ENCODE measurements at places on chromosomes 16 and 17. TPM values are rescaled to one million over a fixed set of nuclear protein-coding genes. Genes with fewer than 3 reads are reported as not detected.

AGRP gene
- total RNA-seq: not detected

WNT9B gene
- total RNA-seq: not detected

TAX1BP3 gene
- total RNA-seq: 170 TPM

CRYBA1 gene
- total RNA-seq: not detected

ASGR2 gene
- total RNA-seq: not detected

DNA sequence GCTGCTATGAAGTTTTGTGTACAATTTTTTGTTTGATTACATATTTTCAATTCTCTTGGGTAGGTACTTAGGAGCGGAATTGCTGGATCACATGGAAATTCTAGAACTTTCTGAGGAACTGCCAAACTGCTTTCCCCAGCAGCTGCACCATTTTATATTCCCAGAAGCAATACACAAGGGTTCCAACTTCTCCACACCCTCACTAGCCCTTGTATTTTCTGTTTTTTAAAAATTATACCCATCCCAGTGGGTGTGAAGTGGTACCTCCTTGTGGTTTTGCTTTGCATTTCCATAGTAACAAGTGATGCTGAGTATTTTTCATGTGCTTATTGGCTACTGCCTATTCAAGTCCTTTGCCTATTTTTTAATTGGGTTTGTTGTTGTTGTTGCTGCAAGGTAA, 20.9 kb downstream of the NACA2 start:
- no peaks in the 10 kb centered on the region for H3K36me3 ChIP-seq
- H3K27ac ChIP-seq: no peak overlapping the region
- no peaks in the 10 kb centered on the region for H3K4me1 ChIP-seq
- no peak overlapping the region for H3K4me3 ChIP-seq

- H3K4me3 ChIP-seq: peak overlapping the region; percentile 34
- peak; percentile 46 for DNase-seq
- H3K27me3 ChIP-seq: no peaks in the 10 kb centered on the region
Measured at GRCh38 chr17:81481073-81481799, 31.4 kb downstream of the ACTG1 start.

GRCh38 chr17:77853191-77853977, 105.1 kb upstream of the TNRC6C start:
- H3K36me3 ChIP-seq: no peaks in the 10 kb centered on the region
- H3K27me3 ChIP-seq: peaks cover 9% of the 10 kb centered on the region
- DNase-seq: no peak
- no peaks in the 10 kb centered on the region for H3K4me1 ChIP-seq

DNA sequence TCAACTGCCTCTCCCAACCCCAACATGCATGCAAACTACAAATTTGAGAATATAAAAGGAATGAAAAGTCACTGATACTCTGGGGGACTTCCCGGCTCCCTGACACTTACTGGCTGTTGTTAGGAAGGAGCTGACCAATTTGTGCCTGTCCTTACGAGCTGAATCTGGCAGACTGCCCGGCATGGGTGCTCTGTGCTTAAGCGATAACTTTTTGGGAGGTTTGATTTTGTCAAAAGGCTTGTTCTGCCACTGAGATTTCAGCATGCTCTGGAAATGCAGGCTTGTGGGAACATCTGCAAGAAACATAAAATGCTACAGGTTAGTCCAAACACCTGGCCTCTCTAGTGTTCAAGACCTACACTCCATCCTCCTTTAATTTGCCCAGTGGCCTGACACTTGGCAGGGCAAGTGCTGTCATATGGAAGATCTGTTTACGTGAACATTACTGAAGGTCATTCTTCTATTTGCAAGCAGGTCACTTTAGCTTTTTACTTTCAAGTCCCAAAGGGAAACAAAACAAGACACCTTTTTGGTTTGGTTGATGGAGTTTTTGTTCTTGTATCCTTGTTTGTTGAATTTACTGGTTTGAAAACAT, 40.6 kb downstream of the STH start:
- H3K4me3 ChIP-seq: no peak overlapping the region
- no peaks in the 10 kb centered on the region for H3K4me1 ChIP-seq
- H3K27me3 ChIP-seq: no peaks in the 10 kb centered on the region
- peaks cover 46% of the 10 kb centered on the region for H3K36me3 ChIP-seq

- H3K27me3 ChIP-seq: no peaks in the 10 kb centered on the region
- H3K4me1 ChIP-seq: peaks cover 2% of the 10 kb centered on the region
- H3K36me3 ChIP-seq: no peaks in the 10 kb centered on the region
- peak; percentile 89 for DNase-seq
- peak overlapping the region; percentile 32 for H3K4me3 ChIP-seq
- 0 out of 2 replicates have a peak overlapping the region, but pooled peaks have one; percentile 18 for H3K27ac ChIP-seq
Measured at GRCh38 chr16:86563469-86564345, 2.9 kb upstream of the FOXC2 start.

Data from IMR-90 (cell line).